Stimulated activated CD4-positive, alpha-beta T cell treated with anti-CD3 and anti-CD28 coated beads, TNF-alpha, amount 100 ng/mL, for 48 hours (primary cell): ENCODE measurements at places on chromosomes 13 and 19.

GRCh38 chr13:105509981-105510762 lies 1025.3 kb downstream of the EFNB2 start:
- DNase-seq, result no peak

GRCh38 chr19:32998722-32999121 lies 26.7 kb downstream of the FAAP24 start:
- no peak for DNase-seq

- no peak for DNase-seq
Observed at GRCh38 chr19:54178581-54179261, 5.8 kb upstream of the TMC4 start.

DNA sequence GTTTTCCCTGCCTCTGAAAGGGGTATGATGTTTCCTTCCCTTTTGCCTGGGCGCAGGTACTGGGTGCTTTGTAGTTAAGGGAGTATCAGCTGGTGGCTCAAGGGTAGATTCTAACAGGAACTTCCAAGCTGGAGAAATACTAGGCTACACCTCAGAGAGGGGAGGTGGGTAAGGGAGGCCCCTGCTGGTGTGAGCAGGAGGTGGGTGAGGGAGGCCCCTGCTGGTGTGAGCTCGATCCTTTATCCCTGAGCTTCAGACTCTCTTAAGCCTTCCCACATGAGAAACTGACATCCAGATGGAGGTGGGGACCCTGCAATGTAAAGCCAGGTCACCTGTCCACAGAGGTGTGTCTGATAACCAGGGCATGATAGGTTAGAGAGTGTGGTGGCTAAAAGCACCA lies 32.1 kb downstream of the CYP2B6 start:
- no peak for DNase-seq

DNA sequence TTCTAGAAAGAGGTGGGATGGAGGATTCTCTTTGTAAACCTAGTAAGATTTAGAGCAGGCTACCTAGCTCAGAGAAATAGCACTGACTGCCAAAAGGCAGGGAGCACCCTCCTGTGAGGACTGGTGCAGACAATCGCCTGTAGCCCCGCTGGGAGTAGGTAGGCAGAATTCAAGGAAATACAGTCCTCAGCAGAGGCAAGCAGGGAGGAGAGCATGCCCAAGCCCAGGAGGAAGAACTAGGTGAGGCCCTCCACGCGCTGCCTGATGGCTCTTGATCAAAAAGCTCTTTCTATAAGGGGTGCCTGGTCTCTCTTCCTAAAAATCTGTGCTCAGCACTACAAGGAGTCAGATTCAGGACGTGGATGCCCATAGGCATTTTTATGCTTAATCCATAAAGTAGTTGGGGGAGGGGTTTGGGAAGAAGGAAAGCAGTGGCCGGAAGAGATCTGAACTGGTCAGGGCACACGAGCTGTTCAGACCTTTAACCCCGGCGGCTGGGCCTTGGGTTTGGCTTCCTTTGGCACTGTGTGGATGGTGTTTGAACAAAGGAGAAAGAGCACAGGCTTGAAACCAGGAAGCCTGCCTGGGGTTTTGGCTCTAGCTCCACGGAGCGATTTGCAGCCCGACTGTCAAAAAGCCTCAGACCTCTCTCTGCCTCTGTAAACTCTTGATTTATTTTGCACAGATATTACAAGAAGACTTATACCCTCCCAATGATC lies 320.6 kb downstream of the FOXO1 start:
- no peak for DNase-seq

DNA sequence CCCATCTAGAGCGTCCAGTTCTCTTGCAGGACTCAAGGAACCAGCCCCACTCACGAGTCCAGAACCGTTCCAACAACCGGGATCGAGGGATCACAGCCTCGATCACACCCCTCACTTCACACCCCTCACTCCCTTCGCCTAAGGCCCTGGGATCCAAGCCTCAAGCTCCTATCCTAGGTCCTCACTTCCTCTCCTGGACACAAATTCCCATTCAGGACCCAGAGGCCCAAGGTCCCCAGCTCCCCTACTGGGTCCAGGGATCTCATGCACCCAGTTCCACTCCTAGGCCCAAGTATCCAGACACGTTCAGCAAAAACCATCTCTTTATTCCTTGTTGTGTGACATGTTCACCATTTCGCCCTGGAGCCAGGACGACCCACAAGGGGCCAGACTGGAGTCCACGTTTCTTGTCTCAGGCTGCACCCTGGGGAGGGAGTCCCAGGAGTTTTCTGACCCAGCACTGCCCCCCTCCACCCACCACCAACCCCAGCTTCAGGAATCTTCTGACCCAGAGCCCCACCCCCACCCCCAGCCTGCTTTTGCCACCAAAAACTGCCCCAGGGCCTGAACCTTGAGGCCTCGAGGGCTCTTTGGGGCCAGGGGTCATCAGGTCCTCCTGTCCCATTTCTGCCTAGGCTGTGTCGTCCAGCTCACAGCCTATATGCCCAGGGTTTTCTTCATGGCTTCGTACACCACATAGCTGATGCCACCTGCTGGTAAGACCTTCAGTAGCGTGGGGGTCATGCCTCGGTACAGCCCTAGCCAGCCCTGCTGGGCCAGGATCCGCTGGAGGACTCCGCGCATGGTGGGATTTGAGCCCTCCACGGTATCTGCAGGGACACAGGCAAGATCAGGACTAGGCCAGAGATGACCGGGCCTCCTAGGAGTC lies 1.4 kb upstream of the KHSRP start:
- no peak for DNase-seq

GRCh38 chr13:79393564-79394249 lies 12.3 kb downstream of the RBM26 start:
- no peak for DNase-seq

DNA sequence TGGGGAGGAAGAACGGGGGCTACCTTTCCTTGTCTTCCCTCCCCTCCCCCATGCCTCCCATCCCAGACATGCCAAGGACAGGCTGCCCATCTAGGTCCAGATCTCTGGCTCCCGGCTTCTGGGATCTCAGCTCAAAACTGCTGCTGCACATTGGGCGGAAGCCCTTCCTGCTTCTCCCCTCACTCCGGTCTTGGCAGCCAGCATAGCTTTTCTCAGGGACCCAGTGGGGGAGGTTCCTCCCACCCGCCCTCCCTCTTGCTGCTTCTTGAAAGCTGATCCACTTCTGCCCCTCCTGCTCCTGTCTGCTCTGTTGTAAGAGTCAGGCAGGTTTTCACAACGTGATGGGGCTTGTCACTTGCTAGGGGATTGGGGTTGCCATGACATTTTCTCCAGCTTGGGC lies 21.7 kb upstream of the RNF17 start:
- no peak for DNase-seq
